ENCODE measurements at places on chromosomes 7 and 10.

DNA sequence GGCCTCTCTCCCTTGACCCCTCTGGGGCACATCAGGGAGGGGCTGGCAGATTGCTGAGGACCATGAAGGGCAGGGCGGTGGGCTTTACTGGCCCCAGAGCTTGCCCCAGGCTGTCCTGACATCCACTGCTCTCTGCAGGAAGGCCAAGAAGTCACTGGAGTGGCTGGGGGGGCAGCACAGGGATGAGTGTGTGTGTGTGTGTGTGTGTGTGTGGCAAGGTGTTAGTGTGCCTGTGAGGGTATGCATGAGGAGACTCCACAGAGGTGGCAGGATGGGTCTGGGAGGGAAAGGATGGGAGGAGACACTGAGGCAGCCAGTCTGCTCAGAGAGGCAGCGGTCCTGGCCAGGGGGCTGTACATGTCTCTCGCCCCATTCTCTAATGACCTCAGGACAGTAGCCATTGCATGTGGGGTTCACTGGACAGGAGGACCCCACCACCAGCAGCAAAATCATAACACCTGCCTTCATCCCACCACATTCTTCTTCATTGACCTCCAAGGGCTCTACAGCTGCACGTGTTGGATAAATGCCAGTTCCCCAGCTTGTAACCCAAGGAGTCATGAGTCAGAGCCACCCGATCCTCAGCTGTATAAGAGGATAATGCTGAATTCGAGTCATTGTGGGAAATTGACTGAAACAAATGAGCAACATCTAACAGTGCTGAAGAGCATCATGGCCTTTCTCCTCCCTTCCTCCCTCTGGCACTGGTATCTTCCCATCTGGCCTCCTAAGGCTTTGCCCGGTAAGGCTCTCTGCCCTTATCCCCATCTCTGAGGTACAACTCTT lies 720.5 kb downstream of the GRID1 start:
- peaks cover 18% of the 10 kb centered on the region for H3K27me3 ChIP-seq
- H3K27ac ChIP-seq: no peak overlapping the region
- no peaks in the 10 kb centered on the region for H3K36me3 ChIP-seq
- peaks cover 2% of the 10 kb centered on the region for H3K4me1 ChIP-seq
- H3K4me3 ChIP-seq: no peak overlapping the region

DNA sequence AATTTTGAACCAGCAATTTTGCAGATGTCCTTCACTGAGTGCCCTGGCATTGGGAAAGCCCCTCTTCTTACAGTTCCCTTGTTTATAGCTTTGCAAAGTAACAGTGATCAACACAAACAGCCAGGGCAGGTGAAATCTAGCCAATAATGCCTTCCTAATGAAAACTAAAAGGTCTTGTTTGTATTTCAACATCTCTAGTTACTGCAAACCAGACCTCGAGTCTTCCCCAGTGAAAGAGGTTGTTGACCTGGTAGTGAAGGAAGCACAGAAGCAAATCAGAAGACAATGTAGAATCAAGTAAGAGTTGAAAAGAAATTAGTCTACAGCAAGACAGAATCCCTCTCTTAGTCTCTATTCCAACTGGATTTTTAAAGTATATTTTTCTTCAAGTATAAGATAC lies 231.2 kb downstream of the SNX13 start:
- no peaks in the 10 kb centered on the region for H3K27me3 ChIP-seq
- no peak for DNase-seq
- no peak overlapping the region for H3K4me3 ChIP-seq
- H3K4me1 ChIP-seq: no peaks in the 10 kb centered on the region
- no peak overlapping the region for H3K27ac ChIP-seq

DNA sequence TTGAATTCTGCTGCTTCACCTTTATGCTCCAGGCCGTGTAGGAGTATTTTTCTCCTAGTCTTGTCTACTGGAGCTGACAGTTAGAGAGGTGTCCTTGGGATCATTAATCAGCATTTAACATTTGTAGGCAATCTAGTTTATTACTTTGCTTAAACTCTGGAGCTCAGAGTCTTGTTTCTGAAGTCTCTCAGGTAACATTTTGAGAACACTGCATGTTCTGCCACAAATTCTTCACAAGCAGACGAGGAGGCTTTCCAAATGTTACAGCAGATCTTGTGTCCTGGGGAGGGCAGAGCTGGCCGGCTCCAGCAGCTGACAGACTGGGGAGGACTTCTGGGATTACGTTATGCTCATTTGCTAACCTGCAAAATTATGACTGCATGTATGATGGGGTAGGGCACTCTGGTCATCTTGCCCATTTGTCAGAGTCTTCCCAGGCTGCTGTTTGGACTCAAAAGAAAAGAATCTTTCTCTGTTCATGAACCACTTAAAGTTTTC lies 50.5 kb downstream of the GALNT17 start:
- H3K27me3 ChIP-seq: no peaks in the 10 kb centered on the region
- DNase-seq: no peak
- H3K4me1 ChIP-seq: no peaks in the 10 kb centered on the region
- no peak overlapping the region for H3K4me3 ChIP-seq
- H3K36me3 ChIP-seq: no peaks in the 10 kb centered on the region
- no peak overlapping the region for H3K27ac ChIP-seq

DNA sequence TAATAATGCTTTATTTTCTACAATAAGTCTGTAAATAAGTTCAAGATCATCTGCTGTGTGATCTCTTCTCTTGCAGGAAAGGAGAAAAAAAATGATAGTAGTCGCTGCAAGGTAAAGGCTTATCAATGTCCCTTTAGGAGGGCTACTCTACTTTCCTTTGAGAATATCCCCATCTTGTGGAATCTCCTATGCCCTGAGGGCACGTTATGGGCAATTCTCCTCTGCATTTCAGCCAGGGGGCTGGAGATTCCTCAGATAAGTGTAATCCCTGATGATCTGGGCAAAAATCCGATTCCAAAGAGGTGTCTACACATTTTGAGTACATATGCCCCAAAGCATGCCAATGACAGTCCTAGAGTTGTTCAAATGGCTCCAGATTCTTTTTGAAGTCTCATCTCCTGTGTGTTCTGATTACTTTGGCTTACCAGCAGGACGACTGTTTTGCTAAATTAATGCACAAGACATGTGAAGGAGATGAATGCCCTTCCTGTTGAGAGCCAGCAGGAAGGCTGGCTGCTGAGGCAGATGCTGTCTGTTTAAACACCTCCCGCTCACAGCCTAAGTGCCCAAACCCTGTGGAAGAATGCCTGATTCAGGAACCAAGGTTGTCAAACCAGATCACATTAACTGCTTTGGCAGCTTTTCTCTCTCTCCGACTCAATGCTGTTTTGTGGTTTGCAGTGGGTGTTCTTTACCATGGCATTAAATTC lies 171.2 kb upstream of the COL1A2 start:
- DNase-seq: no peak
- no peak overlapping the region for H3K4me3 ChIP-seq
- H3K27me3 ChIP-seq: peaks cover 8% of the 10 kb centered on the region

DNA sequence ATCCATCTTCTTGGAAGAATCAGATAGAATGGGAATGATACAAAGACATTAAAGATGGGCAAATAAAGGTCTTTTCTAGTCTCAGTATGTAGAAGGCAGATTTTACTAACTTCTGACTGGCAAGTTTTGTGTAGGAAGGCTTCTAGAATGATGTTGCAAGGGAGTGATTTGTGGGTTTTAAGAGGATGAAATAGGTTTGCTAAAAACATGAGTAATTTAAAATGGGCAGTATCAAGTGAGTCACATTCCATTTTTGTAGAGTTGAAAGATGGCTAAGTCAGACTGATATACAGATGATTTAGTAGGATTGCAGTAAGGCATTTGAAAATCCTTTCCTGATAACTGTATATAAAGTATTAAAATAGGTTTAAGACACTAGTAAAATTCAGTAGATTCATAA lies 777.4 kb downstream of the SORCS1 start:
- DNase-seq: no peak
- H3K27me3 ChIP-seq: no peaks in the 10 kb centered on the region
- no peak overlapping the region for H3K4me3 ChIP-seq
- no peak overlapping the region for H3K27ac ChIP-seq

GRCh38 chr7:100585511-100586265 lies at the start of gene LRCH4:
LRCH4 (minus strand) TSS chr7:100586129; CDS start chr7:100586100, 29 bp downstream.
- peak within 1 kb of the TSS; percentile 94 for H3K4me3 ChIP-seq
- H3K4me1 ChIP-seq: peaks cover 34% of the 10 kb centered on the region
- peak within 1 kb of the TSS; percentile 98 for H3K27ac ChIP-seq
- H3K27me3 ChIP-seq: peaks cover 6% of the 10 kb centered on the region
- H3K36me3 ChIP-seq: no peaks in the 10 kb centered on the region

All from progenitor cell of endocrine pancreas (in vitro differentiated cells).